ENCODE measurements at places on chromosomes 7 and 10. TPM values are rescaled to one million over a fixed set of nuclear protein-coding genes. Genes with fewer than 3 reads are reported as not detected.

Gene PKD2L1
- not detected for total RNA-seq

Gene PPP1R9A
- total RNA-seq, result 6.3 TPM

Gene GHRHR
- not detected for total RNA-seq

Gene TNS3
- total RNA-seq, result 33.3 TPM

Gene UBN2
- 25.3 TPM for total RNA-seq

Gene TRIM73
- 3.7 TPM for total RNA-seq

Gene HOXA3
- total RNA-seq, result 8.2 TPM

Gene CALHM3
- total RNA-seq, result not detected

Gene H2BK1
- not detected for total RNA-seq

Gene CACUL1
- total RNA-seq, result 45.9 TPM

Gene MYH16
- total RNA-seq, result not detected

Gene CUBN
- 1.3 TPM for total RNA-seq

Gene HABP2
- not detected for total RNA-seq

Gene C10orf71
- total RNA-seq, result not detected

Gene STAG3
- total RNA-seq, result 1.1 TPM

Gene PNLIPRP2
- total RNA-seq, result not detected

Gene ENTPD1
- total RNA-seq, result not detected

Gene CPVL
- total RNA-seq, result 49.0 TPM

Gene DEPP1
- 0.84 TPM for total RNA-seq

Gene OR13A1
- total RNA-seq, result not detected

Gene LIPF
- total RNA-seq, result not detected

Gene GIMAP1
- total RNA-seq, result not detected

Gene KCND2
- total RNA-seq, result not detected

Gene HTR7
- total RNA-seq, result 15.3 TPM

Gene LIPK
- total RNA-seq, result not detected

Gene TMEM229A
- not detected for total RNA-seq

Gene CCDC6
- 56.6 TPM for total RNA-seq

Gene HOXA2
- total RNA-seq, result 1.2 TPM

Gene KLF14
- total RNA-seq, result not detected

Gene FGFBP3
- 1.1 TPM for total RNA-seq

Gene HDAC9
- 11.3 TPM for total RNA-seq

Gene C7orf33
- not detected for total RNA-seq

Gene MEPCE
- total RNA-seq, result 59.9 TPM

Gene MYPN
- 0.22 TPM for total RNA-seq

Gene THSD7A
- not detected for total RNA-seq

Gene TRIM50
- not detected for total RNA-seq
